Smooth muscle cell of bladder (primary cell): ENCODE measurements at places on chromosomes 3 and 15. TPM values are rescaled to one million over a fixed set of nuclear protein-coding genes. Genes with fewer than 3 reads are reported as not detected.

The GABRG3 gene
- not detected in 2 replicates for total RNA-seq

The SATB1 gene
- total RNA-seq: 14.1 and 20.5 TPM in 2 replicates

The TSC22D2 gene
- 6.1 and 7.7 TPM in 2 replicates for total RNA-seq

The ZNF280D gene
- 26.6 and 26.9 TPM in 2 replicates for total RNA-seq

The MUC20 gene
- total RNA-seq: 0.57 and 0.74 TPM in 2 replicates

The BBS4 gene
- 20.6 and 25.6 TPM in 2 replicates for total RNA-seq

The ZNF860 gene
- total RNA-seq: 0.28 TPM in 2 replicates

The FAM174B gene
- total RNA-seq: 1.4 and 2.1 TPM in 2 replicates
